ENCODE measurements at places on chromosomes 12 and 14.

- no peak for DNase-seq
Measured at GRCh38 chr14:68139431-68140075, 320.0 kb downstream of the RAD51B start.

DNA sequence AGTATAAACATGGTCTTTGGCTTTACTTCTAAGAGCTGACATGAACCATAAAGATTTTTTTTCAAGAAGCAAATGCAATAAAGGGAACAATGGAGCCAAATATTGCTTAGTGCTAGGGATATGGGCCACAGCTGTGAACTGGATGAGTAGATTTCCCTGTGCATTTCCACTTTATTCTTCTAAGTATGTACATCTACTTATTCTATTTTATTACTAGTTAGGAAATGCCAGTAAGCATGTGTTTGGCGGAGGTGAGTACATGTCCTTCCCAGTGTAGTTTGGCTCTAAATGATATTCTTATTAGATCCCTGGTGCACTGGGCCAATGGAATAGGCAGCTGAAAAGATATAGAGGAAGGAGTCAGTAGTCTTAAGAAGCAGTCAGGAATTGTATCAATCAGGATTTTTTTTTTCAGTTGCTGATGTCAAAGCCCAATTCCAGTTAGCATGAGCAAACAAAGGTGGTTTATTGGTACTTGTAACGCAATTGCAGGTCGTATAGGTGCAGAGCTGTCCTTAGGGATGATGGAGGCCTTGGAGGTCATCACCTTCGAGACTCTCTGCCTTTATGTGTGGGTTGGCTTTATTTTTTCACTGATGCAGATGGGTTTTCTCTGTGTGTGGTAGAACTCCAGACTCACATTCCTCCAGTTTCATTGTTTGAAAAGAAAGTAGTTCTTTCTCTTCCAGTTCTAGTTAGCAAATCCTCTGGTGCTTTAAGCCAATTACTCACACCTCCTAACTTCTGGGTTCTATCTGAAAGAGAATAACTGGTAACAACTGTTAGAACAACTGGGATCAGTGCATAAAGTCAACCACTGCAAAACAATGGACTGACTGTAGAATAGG lies 139.0 kb upstream of the LRIG3 start:
- no peak for DNase-seq

GRCh38 chr12:109053382-109054123 lies 1.2 kb downstream of the USP30 start:
- no peak for DNase-seq

DNA sequence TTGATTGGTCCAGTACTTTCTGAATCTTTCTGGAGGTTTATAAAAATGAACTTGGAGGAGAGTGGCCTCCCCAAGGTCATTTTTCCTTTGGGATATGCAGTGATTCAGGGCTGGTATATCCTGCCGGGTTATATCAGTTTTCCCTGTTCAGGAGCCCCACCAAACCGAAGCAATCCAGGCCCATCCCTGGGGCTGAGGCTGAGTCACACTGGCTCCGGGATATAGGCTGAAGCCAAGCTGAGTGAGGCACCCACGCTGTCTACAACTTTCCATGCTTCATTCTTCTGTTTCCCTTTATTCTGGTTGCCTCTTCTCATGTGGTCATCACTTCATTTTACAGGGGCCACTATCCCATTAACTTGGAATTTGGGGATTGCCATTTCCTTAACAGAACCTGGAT lies 3.4 kb downstream of the SSPN start:
- no peak for DNase-seq

- DNase-seq: no peak
Measured at GRCh38 chr14:63875311-63875710, 22.5 kb downstream of the SYNE2 start.

- no peak for DNase-seq
Measured at GRCh38 chr14:66495218-66496098, 9.3 kb downstream of the CCDC196 start.

DNA sequence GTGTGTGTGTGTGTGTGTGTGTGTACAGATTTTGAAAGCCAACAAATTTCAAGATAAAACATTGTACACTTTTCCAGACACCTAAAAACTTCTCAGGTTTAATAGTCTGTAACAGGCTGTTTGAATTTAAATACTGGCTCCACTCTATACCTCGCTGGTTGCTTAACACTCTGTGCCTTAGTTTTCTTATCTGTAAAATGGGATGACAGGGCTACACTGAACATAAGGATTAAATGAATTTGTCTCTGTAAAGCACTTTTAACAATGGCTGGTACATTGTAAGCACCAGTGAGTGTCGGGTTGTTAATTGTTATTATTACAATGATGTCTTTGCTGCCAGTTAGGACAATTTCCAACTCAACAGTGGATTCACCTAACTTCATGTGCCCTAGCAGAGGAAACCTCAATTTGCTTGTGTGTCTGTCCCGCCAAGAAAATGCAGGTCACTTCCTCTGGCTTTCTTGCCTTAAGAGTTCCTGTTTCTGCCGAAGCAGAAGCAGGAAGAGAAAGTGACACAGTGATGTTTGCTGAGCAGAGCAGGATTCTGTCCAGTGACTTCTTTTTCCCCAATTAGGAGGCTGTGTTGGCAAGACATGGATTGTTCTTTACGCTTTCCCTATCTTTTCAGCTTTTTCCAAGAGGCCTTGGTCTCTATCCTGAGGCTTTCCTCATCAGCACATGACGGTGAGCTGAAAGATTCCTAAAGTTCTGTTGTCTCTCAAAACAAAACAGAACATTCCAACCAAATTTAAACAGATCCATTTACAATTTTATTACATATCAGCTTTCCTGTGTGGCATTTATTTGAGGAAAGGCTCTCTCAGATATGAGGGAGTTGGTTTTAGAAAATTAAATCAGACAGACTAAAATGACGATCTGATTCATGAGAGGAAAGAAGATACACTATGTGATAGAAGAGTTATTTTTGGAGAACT lies 154.1 kb upstream of the ATP2B1 start:
- no peak for DNase-seq

DNA sequence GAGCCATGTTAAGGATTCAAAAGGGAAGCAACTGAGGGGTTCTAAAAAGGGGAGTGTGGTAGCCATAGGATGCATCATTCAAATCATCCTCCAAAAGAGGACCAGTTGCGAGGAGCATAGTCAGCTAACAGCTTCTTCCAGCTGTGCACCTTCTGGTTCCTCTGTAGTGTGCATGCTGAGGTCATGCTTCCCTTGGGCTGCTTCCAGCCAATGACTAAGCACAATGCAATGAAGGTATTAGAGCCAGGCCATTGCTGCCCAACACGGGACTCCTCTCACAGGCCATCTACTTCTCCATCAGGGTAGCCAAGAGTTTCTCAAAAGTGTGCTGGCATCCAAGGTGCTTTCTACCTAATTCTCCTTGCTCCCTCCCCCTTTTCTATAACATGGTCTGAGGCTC lies 69.2 kb upstream of the ARID2 start:
- no peak for DNase-seq

DNA sequence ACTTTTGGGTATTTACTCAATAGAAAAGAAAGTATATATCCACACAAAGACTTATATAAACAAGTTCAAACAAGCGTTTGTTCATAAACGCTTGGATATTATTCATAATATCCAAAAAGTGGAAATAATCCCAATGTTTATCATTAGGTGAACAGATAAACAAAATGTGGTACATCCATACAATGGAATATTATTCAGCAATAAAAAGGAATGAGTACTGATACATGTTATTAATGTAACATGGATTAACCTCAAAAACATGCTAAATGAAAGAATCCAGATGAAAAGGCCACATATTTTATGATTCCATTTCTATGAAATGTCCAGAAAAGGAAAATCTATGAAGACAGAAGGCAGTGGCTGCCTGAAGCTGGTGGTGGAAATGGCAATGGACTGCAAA lies 16.8 kb upstream of the MYH7 start:
- no peak for DNase-seq

DNA sequence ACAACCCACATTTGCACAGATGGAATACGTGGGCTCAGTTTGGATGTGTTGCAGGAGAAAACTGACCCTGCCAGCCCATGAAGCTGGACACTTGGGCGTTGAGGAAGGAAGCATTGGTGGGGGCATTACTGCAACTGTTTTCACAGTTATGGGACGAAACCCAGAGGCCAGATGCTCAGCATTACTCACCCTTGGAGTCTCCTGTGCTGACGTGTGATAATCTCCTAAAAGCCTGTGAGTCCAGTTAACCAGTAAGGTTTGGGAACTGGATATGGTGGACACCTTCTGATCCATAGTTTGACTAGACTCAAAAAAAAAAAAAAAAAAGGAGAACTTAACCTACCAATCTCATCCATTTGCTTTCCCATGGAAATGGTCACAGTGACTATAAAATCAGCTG lies 52.8 kb upstream of the EGLN3 start:
- no peak for DNase-seq

DNA sequence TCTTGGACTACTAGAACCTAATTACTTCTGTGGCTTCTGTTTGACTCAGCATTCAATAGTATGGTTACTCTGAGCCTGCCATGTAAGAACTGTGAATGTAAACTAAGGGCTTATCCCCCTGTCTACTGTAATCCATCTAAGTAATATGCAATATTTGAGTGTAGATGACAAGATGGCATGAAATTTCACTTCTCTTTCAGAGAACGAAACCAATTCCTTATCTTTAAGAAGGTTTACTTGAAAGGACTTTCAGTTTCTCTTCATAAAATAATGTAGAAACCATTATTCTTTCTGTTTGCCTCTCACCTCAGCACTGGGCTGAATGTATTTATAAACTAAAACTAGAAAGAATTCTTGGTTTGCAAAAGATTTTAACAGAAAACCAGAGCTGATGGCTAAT lies 60.4 kb upstream of the ARID2 start:
- DNase-seq: no peak

DNA sequence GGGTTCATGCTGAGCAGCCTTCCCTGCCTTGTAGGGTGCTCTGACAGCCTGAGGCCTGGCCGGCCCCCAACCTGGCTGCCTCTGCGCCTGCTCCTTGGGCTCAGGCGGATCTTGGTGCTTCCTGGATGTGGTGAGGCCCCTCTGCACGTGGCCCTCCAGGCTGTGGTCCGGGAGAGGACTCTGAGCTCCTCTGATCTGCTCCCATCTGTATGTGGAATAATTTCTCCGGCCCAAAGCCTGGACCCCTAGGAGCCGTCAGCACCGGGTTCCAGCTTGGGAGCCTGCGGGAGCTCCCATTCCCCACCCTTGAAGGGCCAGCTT lies 21.3 kb upstream of the EIF2B2 start:
- no peak for DNase-seq

- no peak for DNase-seq
Measured at GRCh38 chr12:57008178-57008577, 1.8 kb upstream of the ZBTB39 start.

GRCh38 chr12:19234981-19235871 lies 105.7 kb downstream of the PLEKHA5 start:
- no peak for DNase-seq

- no peak for DNase-seq
Measured at GRCh38 chr14:21063479-21063878, 5.9 kb downstream of the RNASE8 start.

- DNase-seq: no peak
Measured at GRCh38 chr12:76586764-76587395, 27.3 kb upstream of the OSBPL8 start.

DNA sequence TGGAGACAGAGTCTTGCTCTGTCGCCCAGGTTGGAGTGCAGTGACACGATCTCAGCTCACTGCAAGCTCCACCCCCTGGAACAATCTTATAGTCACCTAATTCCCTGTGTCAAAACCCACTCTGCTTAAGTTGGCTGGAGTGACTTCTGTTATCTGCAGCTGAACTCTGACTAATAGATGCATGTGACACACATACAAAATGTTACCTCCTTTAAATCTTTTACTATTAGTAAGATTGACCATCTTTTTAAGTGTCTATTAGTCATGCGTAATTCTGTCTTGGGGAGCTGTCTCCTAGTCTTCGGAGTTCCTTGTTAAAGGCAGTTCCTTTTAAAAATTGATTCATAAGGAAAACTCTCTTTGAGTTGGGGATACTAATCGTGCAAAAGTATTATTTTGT lies 7.4 kb downstream of the IFI27L1 start:
- DNase-seq: no peak

DNA sequence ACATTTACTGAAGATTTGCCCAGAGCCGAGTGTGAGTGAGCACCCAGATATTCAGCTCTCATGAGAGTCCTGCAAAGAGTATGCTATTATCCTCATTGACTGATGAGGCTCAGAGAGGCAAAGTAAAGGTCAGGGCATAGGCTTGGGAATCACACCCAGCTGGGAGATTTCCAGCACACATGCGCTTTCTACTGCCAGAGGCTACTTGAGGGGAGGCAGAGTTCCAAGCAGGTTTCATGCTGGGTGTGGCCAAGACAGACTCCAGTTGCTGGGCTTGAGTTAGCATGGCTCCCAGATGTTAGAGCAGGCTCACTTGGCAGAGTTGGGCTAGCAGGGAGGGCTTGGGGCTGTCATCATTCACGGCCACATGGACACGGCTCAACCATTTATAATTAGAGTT lies 14.4 kb upstream of the FAM181A start:
- no peak for DNase-seq

DNA sequence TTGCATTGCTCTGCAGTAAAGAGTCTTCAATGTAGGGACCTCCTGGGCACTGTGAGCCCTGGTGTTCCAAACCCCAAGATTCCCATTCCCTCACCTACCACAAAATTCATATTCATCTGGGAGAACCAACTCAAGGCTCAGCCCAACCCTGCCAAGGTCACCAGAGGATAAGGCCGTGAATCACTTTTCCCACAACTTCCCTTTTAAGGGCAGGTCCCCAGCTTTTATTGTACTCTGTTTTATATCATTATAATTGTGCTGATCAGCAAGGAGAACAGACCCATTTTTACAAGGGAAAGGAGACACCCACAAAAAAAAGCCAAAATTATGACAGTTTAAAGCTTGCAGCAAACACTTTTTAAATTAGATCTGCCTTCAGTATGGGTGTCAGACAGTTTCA lies 363.0 kb upstream of the FKBP4 start:
- DNase-seq: no peak

GRCh38 chr14:105903971-105904370 lies 377.6 kb downstream of the TMEM121 start:
- DNase-seq: no peak

DNA sequence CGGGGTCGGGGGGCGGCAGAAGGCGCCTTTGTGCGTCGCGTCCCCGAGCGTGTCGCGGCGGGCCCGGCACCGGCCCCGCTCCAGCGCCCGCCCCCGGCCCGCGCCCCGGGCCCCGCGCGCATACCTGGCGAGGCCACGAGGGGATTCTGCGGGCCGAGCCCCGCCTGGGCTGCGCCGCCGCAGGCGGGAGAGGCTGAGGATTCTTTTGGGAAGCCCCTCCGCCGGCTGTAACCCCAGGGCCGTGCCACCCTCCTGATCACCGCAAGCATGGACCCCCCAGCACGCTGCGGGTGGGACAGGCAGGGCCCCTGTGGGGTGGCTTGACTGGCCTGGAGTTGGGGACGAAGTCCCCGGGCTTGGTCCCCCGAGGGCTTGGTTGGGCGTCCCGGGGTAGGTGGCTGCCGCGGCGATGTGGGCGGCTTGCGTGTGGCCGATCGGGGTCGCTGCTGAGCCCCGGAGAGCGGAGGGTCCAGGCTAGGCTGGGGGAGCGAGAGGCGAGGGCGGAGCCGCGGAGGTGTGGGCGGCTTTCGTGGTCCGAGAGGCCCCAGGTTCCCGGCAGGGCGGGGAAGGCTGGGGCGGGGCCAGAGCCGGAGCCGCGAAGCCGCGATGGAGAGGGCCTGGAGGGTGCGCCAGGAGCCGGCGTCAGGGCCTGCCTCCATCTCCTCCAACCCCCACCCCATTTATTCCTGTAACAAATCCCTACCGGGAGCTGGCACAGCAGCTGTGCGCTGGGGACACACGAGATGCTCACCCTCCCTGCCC lies 28.4 kb upstream of the GPR132 start:
- peak; percentile 42 for DNase-seq

Data from activated T-helper 1 cell treated with Interleukin-2 at 50 U/mL for 16 hours (primary cell).